ENCODE measurements at places on chromosomes 3 and 15.

GRCh38 chr3:172982736-172983364 lies 158.2 kb downstream of the SPATA16 start:
- DNase-seq = no peak

GRCh38 chr3:143031327-143031726 lies 30.0 kb downstream of the U2SURP start:
- no peak for DNase-seq

DNA sequence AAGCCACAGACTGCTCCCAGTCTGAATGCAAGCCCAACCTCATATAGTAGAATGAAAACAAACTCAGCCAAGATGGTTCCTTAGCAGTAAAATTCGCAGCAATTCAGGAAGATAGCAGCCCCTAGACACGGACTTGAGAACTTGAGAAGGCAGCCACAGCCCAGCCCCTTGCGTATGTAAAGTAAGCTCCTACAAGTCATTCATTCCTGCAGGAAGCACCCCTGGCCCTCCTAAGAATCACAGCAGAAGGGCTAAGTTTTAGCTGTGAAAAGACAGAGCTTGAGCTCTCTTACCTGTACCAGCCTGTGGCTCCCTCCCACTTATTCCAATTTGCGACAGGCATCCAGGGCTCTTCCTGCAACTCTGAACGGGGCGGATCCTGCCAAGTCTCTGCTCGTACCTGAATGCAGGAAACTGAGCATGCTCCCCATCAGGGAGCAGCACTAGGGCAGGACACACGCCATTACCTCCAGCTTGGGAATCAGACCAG lies 136.4 kb downstream of the MAGI1 start:
- DNase-seq = no peak

GRCh38 chr15:32840507-32841245 lies 122.9 kb downstream of the GREM1 start:
- no peak for DNase-seq

- DNase-seq = no peak
These were observed 19.7 kb downstream of the IL16 start for GRCh38 chr15:81216422-81216821.

GRCh38 chr3:171173736-171174135 lies 147.2 kb upstream of the SLC2A2 start:
- no peak for DNase-seq

GRCh38 chr3:16673530-16673929 lies 68.3 kb upstream of the DAZL start:
- no peak for DNase-seq

- DNase-seq = no peak
These were observed 138.9 kb upstream of the SGO1 start for GRCh38 chr3:20324664-20325478.

GRCh38 chr3:129502641-129503408 lies 25.6 kb upstream of the RHO start:
- DNase-seq = no peak

DNA sequence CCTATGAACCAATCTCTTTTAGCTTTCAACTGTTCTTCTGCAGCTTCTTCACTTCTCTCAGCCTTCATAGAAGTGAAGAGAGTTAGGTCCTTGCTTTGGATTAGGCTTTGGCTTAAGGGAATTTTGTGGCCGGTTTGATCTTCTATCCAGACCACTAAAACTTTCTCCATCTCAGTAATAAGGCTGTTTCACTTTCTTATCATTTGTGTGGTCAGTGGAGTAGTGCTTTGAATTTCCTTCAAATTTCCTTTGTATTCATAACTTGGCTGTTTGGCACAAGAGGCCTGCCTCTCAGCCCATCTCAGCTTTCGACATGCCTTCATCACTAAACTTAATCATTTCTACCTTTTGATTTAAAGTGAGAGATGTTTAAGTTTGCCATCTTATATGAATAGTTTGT lies 21.7 kb downstream of the DZIP1L start:
- DNase-seq = no peak

GRCh38 chr3:49422379-49423248 lies at the start of gene AMT:
Gene AMT, minus strand, starts transcription at chr3:49422473. Its CDS starts 23 bp downstream, at chr3:49422450.
- DNase-seq = no peak

DNA sequence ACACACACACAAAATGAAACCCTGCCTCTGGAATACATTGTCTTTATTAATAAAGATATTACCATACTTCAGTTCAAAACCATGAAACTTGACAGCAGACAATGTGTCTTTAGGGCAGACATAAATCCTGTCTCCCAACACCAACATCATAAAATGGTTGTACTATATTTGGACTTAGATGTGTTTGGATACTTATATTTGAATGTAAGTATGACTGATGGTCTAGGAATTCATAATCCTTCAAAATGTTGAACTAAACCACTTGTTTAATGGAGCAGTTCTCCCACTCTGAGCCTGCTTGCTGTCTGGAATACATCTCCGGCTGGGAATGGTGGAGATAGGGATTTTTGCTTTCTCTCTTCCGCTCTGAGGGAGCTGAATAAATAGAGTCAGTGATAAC lies 10.6 kb downstream of the FBN1 start:
- no peak for DNase-seq
